Natural killer cell (primary cell): ENCODE measurements at places on chromosomes 7 and 10.

GRCh38 chr7:8605221-8605620 is 171.8 kb downstream of the NXPH1 start:
- no peak for DNase-seq

GRCh38 chr10:119620241-119621077 is 23.7 kb upstream of the TIAL1 start:
- DNase-seq, result no peak

GRCh38 chr7:148049068-148049467 is 541.5 kb upstream of the C7orf33 start:
- no peak for DNase-seq

DNA sequence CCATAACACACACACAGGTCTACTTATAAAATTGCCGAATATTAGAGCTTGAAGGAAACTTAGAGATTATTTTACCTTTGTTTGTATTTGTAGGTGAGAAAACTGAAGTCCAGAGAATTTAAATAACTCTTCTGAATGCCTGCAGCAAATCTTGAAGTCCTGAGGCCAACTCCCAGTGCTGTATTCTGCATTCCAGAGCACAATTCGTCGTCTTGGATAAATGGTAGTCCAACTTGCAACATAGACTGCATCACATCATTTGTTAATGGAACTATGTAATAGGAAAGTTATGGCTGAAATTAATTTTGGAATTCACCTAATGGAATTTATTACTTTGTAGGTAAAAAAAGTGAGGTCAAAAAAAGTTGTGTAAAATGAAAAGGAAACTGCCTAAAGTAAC is 37.3 kb upstream of the SEMA3D start:
- no peak for DNase-seq

GRCh38 chr10:119817991-119818888 is 54.4 kb downstream of the MCMBP start:
- peak; percentile 41 for DNase-seq

- DNase-seq, result no peak
Measured at GRCh38 chr10:88996927-88997326, 6.3 kb downstream of the FAS start.

- DNase-seq, result no peak
Measured at GRCh38 chr7:83821866-83822265, 172.9 kb upstream of the SEMA3E start.

DNA sequence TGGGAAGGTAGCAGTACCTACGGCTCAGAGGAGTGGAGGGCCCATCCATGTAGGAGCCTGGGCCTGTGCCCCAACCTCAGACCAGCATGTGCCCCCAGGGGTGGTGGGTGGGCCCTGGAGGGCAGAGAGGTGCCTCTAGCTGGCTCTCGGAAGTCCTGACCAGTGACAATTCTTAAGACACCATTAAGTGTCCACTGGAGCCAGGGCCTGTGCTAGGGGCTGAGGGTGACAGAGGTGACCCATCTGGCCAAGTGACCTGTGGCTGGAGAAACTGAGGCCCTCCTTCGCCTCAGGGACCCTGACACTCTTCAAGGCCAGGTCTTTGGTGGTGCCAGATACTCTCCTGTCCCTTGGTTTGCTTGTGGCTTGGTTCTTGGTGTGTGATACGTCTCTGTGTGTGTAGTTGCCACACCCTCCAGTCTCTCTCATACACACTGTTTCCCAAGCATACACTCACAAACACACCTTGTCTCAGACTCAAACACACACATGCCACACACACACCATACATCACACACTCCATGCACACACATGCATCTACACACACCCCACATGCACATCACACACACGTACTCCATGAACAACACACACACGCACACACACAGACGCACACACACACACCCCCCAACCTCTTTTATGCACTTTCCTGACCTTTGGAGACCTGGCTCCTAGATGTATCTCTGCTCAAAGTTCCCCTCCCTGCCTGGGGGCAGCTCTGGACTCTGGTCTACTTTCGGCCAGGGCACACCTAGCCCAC is 897 bp upstream of the RAMP3 start:
- DNase-seq, result no peak

DNA sequence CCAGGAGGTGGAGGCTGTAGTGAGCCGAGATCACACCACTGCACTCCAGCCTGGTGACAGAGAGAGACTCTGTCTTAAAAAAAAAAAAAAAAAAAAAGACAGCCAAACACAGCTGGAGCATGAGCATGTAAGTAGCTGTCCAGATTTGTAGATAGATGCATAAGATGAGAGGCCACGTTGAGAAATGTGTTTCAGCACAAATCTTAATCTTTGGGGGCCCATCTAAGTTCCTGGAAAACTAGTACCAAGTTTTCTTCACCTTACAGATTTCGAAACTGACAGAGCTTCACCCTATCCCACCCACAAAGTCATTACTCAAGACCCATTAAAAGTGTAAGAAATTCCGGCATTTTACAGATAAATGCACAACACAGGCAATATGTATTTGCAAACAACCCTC is 208.2 kb downstream of the PARD3 start:
- DNase-seq, result no peak

DNA sequence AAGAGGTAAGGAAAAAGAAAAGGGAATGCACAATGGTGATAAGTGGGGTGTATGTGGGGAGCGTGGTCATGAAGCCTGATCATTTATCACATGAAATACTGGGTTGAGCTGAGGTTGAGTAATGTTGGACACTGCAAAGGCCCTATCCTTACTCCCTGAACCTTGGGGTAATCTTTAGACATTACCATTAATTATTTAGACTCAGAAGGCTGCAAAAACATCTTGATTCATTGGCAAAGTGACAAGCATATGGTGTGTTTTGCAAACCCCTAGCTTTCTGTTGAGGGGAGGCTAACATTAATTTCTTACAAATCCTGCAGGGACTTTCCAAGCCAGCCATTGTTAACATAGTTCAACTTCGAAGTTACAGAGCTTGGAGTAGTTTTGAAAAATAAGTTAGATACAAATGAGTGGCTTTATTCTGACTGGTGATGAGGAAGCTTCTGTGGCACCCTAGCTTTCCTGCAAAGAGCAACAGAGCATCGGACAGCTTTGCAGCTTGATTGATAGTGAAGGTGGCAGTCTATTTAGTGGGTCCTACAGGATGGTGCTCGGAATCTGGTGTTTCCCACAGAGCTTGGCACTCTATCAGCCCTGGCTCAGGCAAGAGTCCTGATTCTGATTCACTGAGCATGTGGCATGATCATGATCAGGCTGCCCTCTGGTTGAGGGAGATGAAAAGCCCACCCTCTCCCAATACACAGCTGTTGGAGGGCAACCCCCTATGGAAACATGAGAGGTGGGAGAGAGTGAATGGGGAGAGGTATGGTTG is 153.7 kb upstream of the NPVF start:
- DNase-seq, result no peak

DNA sequence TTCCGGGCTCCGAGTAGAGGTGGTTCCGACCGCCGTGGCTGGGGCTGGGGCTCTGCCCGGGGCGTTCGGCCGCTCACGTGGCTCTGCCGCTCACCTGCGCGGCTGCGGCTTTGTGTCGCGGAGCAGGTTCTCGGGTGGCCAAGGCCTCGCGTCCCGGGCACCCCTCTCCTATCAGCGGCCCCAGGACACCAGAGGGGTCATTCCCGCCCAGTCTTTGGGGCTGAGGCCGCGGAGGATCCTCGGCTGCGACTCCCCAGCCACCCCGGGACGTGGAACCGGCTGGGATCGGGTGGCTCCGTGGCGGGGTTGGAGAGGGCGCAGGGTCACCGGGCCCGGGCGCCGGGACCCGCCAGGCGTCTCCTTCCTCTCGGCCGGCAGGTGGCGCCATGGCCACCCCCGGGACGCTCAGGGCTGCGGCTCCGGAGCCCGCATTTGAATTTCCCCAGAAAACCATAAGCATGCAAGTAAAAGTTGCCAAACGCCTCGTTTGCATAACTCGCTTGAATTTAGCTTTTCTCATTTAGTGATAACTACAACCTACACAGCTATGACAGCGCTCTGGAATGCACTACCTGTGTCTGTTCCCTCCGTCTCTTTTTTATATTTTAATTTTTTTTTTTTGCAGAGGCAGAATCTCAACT is 1.2 kb downstream of the COL26A1 start:
- DNase-seq, result peak; percentile 84

DNA sequence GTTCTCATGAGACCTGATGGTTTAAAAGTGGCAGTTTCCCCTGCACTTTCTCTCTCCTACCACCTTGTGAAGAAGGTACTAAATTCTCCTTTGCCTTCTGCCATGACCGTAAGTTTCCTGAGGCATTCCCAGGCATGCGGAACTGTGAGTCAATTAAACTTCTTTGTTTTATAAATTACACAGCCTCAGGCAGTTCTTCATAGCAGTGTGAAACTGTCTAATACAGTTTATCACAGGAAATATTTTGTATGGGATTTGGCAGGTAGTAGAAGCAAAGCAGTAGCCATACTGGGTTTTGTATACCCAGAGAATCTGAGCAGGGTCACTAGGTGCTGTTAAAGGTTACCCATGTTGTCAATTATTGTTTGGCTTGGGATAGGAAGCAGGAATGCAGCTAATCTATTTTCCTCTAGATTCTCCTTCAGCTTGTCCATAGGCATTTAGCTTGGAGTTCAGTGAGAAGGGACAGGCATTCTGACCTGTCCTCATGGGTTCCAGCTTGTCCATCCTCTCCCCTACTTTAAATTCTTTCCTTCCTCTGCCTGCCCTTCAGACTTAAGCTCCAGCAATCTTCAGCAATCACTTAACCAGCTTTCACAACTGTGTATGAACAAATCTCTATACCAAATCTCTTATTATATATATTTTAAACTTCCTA is 186.7 kb downstream of the PCLO start:
- no peak for DNase-seq

- no peak for DNase-seq
Measured at GRCh38 chr7:41492603-41493002, 210.3 kb downstream of the INHBA start.

DNA sequence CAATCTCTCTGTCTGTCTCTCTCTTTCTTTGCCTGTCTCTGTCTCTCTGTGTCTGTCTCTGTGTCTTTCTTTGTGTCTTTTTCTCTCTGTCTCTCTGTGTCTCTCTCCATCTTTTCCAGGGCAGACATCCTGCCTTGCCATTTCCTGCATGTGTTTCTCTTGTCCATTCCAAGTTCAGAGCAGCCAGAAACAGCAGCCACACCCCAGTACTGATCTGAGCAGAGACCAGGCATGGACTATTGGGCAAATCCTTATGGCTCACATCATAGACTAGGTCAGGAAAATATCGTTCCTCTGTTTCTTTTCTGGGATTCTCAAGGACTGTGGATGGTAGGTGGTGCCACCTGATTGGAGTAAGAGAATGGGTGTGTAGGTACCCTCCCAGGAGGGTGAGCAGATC is 95.8 kb downstream of the RAMP3 start:
- no peak for DNase-seq
